ENCODE measurements at places on chromosomes 2 and 18.

GRCh38 chr2:157946919-157947557, 70.9 kb upstream of the ACVR1 start:
- DNase-seq: no peak

- no peak for DNase-seq
Measured at GRCh38 chr2:185796758-185797157, 58.2 kb downstream of the FSIP2 start.

DNA sequence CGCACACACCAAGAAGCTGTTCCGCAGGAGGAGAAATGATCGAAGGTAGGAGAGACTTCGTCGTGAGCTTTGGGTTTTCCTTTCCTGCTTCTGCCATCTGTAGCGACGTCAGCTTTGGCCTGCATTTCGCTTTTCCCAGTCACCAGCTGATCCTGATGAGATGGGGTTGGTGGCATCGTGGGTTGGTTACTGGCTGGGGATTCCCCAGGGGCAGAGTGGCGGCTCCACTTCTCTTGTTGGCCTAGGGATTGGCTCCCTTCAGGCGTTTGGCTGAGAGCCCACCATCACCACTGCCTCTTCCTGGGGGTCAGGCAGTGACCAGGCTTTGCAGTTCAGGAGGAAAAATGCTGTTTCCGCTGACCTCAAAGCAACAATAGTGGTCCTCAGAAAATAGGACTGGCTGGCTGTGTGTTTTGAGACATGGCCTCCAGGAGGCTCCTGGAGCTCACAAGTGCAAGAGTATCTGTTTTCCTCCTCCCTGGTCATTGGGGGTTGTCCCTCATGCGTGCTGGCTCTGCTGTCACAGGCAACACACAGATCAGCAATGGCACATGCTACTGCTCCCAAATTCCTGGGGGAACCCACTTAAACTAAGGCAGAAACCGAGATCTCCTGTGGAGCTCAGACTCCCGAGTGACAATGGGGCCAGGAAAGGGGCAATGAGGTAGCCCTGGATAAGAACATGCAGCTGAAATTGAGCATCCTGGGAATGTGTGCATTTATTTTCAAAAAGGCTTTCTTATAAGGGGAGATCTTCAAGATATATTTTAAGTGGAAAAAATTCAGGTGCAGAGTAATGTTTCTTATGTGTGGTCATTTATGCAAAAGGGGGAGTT, 173.0 kb downstream of the CTIF start:
- DNase-seq: no peak

DNA sequence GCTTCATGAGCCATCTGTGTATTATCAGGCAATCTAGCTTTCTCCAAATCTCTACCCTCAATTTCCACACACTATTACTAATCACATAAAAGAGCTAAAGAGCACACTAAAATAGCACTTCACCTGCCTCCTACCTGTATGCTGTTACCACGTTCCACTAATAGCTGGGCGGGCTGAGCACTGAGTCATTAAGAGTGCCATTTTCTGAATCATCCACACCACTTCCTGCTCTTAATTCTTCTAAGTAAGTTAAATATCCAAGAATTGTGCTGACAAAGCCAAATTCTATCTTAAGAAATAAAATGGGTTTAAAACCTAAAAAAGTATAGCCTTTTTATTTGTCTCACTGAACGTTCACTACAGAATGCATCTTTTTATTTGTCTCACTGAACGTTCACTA, 35.7 kb downstream of the NOL10 start:
- DNase-seq: peak; percentile 44

- DNase-seq: no peak
Measured at GRCh38 chr2:169507698-169508097, 1.8 kb upstream of the KLHL41 start.

GRCh38 chr2:220006152-220006621, 378.8 kb downstream of the SLC4A3 start:
- DNase-seq: no peak

DNA sequence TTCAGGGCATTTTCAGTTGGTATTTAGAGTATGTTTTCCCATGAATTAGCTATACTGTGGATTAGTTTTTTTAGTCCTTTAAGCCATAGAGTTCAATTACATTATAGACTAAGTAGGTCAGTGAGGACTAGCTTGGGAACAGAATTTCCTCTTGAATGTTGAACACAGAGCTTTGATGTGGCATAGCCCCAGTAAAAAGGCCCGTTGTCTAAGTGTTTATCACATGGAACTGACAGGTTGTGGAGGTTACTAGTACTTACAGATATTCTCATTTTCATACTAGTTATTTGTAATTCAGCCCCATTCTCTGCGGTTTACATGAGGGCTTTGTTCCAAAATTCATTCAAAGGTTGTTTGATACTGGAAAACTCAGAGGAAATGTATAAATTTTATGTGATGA, 6.2 kb downstream of the INSIG2 start:
- no peak for DNase-seq

DNA sequence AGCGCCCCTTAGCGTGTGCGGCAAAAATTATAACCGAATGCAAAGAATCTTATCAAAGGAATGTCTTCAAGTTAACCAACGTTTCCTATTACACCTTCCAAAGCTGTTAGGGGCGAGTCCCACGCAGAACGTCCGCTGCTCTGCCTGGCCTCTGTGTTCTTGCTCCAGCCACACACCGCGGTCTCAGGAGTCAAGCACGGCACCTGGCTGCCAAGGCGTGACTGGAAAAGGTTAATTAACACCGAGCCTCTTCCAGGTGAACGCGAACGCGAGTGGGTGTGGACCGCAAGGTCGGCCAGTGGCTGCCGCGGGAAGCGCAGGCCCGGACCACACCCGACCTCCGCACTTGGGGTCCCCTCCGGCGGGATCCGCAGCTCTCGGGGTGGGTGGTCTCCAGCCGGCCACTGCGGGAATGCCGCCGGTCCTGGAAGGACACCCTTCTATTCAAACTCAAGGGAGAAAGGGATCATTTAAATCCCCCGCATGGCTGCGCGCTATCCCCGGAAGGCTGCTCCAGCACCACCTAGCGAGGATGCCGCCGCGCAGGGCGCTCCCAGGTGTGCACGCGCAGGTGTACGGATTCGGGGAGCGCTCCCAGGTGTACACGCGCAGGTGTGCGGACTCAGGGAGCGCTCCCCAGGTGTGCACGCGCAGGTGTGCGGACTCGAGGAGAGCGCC, 830 bp downstream of the CYB5A start:
- peak; percentile 21 for DNase-seq

DNA sequence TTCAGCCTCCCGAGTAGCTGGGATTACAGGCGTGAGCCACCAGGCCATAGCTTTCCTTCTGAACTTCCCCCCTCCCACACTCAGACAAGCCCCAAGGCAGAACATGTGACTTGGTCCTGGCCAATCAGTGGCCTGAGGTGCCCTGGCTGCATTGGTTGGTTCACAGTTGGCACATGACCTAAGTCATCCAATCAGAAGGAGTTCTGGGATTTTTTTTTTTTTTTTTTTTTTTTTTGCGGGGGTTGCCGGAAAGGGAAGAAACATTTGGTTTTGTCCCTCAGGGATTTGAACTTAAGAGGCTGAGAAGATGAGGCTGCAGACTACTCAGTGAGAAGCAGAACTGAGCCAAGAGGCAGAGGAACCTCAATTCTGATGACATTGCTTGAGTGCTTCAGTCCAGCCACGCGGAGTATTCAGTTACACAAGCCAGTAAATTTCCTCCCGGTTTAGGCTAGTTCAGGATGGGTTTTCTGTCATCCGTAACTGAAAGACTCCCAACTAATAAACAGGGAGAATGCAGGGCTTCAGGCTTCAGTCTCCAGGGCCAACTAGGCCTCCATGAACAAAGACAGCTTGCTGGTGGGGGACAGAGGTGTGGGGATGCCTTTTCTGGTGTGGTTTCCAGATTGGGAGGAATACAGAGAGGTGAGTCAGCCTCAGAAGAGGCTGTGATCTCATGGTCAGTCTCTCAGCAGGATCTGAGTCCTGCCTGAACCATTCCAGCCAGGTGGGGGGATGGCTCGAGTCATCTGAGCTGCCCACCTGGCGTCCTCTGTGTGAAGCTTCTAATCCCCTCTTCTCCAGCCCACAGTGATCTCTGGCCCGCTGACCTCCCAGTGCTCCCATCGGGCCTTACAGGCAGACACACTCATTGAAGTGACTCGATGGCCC, 9.2 kb downstream of the PTMA start:
- peak; percentile 47 for DNase-seq

DNA sequence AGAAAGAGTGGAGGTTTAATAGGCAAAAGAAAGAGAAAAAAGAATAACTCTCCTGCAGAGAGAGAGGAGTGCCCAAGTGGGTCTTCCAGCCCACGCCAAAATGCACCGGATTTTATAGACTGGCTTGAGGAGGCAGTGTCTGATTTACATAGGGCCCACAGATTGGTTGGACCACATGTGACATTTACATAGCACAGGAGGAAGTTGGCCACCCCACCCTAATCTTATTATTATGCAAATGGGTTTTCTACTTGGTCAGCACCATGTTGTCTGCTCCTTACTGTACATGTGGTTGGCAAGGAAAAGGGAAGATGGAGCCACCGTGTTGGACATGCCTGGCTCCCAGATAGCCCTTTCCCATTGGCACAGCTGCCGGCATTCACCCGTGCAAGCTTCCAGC, 56.8 kb downstream of the SP110 start:
- no peak for DNase-seq

DNA sequence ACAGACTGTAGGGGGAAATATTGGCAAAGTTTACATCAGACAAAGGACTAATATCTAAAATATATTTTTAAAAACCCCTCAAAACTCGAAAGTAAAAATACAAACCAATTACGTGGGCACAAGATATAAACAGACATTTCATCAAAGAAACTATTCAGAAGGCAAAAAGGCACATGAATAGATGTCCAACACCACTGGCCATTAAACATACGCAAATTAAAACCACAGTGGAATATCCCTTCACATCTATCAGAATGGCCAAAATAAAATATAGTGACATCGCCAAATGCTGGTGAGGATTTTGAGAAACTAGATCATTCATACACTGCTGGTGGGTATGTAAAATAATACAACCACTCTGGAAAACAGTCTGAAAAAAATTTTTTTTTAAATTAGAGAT, 30.6 kb upstream of the PAPOLG start:
- DNase-seq: no peak

GRCh38 chr18:77170890-77171410, 38.4 kb upstream of the MBP start:
- no peak for DNase-seq

DNA sequence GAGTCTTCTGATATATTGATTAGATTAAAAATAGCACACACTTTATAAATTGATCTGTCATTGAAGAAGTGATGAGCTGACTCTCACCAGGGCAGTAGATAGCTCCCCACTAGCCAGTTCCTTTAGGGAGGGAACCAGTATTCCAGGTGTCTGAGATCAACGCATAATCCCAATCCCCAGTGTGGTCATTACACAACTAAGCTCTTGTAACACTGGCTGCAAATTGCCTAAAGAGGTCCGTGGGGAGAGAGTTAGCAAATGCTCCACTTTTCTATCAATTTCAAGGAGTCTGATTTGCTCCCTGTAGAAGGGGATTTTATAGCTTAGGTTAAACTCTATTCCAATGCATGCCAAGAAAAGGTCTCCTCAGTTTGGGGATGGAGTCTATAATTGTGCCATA, 7.7 kb downstream of the SLC14A1 start:
- DNase-seq: no peak

- DNase-seq: no peak
Measured at GRCh38 chr18:40088130-40088529, 1866.9 kb upstream of the PIK3C3 start.

DNA sequence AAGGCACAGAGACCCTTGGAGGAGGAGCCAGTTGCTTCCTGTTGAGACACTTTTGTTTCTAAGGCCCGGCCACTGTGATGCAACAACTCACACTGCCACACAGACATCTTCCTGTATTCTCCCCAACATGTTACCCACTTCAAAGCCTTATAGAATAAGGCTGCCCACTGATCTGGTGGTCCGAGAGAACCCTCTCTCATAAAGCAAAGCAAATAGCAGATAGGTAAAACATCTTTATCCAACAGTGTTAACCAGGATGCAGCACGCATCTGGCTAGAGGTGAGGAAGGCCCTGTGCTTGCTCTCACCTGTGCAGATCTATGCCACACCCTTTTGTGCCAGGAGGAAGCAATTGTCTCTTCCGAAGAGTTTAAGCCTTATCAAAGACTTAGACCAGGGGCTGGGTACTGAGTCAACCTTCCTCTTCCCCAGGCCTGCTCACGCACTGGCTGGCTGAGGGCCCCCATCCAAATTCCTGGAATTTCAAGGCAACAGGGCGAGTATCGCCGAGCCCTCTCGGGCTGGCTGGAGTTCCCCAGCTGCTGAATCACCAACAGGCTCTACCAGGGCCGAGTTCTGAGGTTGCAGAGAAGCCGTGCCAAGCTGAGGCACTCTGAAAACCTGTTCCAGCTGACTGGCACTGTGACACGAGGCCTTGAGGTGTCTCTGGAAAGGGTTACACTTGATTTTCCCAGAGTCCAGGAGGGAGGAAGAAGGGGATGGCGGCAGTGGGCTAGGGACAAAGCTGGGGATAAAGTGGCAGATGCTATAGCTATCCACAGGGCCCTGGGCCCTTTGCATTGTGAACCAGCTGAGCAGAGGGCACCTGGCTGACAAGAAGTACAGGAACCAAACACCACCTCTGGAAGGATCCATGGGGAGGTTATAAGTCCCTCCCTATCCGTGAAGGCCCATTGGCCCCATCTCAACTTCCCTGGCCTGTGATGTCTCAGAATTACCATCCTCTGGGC, 29.3 kb downstream of the TGFA start:
- no peak for DNase-seq

GRCh38 chr18:69250305-69251151, 150.2 kb upstream of the DOK6 start:
- DNase-seq: no peak

DNA sequence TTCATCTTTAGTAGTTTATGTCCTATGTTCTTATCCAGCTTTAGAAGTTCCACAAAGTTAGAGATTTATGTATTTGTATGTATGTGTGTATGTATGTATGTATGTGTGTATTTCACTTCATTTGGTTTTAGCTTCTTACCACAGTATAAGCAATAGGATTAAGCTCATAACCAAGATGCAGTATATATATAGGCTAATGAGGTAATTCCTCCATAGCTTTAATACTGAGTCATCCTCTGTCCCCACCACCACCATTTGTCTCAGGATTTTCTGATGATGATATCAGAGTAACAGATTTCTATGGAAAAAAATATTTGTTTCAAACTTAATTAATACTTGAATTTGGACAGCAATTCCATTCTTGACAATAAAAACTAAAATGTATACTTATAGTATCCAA, 159.2 kb downstream of the SOX11 start:
- DNase-seq: no peak

GRCh38 chr18:45116116-45116515, 435.4 kb downstream of the SETBP1 start:
- no peak for DNase-seq

DNA sequence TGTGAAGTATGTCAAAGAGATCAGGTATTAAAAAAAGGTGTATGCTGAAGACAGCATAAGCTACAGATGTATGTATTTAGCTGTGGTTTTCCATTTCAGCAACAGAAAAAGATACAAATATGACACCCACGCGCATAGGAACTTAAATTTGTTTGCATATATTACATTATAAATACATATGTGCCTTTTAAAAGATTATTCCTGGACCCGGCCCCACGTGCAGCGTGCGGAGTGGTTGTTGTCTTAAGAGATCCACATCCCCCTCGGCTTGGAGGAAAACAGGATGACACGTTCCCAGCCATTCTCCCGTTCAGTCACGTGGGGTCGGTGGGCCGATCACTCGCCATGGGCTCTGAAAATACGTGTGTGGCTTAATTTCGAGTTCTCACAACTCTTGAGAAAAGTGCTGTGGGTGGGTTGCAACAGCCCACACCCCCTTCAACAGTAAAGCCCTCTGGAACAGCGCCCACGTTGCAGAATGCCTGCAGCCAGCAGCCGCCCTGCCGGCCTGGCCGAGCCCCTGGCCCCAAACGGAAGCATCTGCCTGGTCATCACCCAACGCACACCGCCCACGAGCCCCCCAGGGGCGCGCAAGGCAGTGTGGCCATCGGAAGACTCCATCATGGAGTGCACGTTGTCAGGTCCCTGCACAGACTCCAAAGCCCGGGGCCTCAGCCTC, 18.6 kb upstream of the KCNG2 start:
- no peak for DNase-seq

All from CD4-positive, alpha-beta T cell (primary cell).